Esophagus mucosa (tissue), 1 donor: ENCODE measurements at places on chromosomes 11 and 22. TPM values are rescaled to one million over a fixed set of nuclear protein-coding genes. Genes with fewer than 3 reads are reported as not detected.
A peak's percentile ranks its signal among the peaks of the same experiment; 100 is the strongest.

DNA sequence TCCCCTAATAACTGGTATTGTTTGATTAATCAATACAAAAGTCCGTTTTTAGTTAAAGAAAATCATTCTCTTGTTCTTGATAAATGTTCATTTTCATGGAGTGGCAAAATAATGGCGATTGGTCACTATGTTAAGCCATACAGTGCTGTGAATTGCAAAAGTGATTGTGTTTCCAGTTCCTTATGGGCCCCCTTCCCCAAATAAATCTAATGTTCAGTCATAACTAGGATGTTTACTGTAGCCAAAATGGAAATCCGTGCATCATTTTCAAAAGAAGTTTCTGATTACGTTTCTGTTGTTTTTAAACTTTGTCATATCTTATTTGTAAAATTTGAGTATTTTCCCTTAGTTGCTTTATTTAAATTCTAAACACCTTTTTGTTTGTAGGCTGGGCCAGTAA is 845 bp downstream of the RBM7 start:
- no peak for ATAC-seq

DNA sequence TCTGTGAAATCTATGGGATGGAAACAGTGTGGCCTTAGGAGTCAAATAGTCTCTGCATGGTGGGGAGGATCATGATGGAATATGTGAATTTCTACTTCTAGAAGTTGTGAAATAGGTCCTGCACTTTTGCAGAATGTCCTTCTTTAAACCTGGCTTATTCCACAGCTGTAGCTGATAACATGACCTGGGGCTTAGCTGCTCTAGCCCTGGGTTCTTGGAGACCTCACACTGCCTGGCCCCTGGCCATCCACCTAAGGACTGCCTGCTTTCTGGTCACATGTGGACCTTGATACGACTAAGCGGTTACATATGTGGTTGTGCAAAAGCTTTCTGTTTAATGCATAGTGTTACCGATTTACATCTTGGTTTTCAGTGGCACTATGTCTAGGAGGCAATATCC is 88.2 kb downstream of the SWAP70 start:
- no peak for ATAC-seq

GRCh38 chr22:17726006-17726927 is 48.0 kb downstream of the BID start:
- no peak for ATAC-seq

GRCh38 chr11:134313379-134313778 is 18.4 kb upstream of the GLB1L2 start:
- ATAC-seq = no peak

GRCh38 chr11:130150790-130151189 is 8.8 kb upstream of the ST14 start:
- no peak for ATAC-seq

Gene ACR
- 0.40 TPM for total RNA-seq

Gene TOM1
- total RNA-seq = 88.2 TPM

DNA sequence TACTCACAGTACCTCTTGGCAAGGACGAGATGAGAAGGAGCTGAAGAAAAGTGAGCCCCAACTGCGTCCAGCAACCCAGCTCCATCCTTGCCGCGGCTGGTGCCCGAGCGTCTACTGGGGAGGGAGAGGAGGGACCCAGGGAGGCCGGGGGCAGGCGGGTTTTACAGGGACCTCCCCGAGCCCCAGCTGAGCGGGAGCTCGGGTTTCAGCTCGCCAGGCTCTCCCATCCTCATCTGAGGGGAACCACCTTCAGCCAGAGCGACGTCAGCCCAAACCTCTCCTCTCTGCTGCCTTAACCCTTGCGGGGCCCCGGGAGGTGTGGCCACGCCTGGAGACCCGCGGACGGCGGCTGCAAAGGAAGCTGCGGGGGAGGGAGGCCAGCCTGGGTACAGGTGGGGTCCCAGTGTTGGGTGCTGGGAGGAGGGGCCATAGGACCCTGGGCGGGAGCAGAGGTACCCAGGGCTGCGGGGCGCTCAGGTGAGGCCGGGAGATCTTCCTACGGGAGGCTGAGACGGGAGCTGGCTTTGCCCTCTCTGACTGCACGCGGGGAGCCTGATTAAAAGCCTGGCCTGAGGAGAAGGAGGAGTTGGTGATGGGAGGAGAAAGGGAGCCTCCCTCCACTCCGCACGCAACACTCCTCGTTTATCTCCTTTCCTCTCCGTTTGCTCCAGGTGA is at the start of gene PAMR1:
Gene PAMR1 (minus strand): TSS at position 116 of the 675 bp plus-strand sequence. CDS start 31 bp downstream, at position 85.
- peak; percentile 66 for ATAC-seq

- ATAC-seq = no peak
Observed at GRCh38 chr11:34890089-34890488, 26.1 kb downstream of the APIP start.

- peak; percentile 60 for ATAC-seq
Observed at GRCh38 chr22:38239101-38239761, 33.6 kb downstream of the TMEM184B start.

DNA sequence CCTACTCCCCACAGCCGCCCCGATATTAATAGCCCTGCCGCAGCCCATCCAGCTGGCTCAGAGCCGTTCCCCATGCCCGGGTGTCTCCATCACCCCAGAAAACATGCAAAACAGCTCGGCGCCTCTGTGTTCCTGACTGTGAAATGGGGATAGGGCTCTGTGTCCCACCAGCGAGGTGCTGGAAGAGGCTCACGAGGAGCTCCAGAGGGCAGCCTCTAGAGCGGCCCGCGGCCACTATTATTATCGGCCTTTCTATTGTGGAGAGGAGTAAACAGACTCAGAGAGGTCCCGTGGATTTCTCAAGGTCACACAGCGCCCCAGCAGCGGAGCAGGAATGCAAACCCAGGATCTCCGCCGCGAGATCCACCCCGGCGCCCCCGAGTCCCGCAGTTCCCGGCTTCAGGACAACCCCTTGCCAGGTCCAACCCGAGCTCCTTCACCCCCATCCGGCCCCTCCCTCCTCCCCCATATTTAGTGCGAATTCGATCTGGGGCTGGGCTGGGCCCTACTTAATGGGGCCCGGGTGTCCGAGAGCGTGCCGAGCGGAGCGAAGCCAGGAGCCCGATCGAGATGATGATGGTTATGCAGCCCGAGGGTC is at the start of gene ACTN3:
Gene ACTN3 (plus strand): TSS at position 536 of the 598 bp plus-strand sequence. CDS start 35 bp downstream, at position 571.
- ATAC-seq = peak; percentile 1

Gene MUC6
- not detected for total RNA-seq

GRCh38 chr11:60864856-60865513 is 2.4 kb upstream of the ZP1 start:
- ATAC-seq = no peak

DNA sequence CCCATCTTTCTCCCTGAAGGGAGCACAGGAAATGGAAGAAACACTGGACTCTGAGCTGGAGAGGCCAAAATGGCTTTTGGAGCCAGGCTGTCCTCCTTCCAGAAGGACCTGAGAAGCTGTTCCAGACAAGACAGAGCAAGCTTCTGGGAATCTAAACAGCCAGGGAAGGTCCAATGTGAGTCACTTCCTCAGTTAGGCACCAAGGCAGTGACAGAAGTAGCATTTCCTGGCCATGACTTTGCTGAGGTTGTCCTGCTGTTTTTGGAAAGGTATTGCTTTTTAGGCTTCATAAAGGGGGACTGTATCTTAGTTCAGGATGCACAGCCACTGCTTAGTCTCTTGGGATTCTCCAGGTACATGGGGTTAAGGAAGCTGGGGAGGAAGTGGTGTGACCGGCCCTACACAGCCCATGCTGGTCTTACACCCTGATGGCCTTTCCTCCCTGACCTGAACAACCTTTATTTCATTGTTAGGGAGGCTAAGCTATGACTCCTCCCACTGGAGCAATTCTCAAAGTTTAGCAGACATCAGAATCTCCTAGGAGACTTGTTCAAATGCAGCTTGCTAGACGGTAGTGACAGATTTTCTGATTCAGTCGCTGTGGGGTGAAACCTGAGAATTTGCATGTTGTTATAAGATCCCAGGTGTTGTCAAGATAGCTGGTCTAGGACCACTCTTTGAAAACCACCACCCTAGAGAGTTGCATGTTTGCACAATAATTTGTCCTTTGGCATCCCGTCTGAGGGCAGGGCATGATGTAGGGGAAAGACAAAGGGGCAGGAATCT is 6.8 kb upstream of the INSC start:
- ATAC-seq = peak; percentile 21

DNA sequence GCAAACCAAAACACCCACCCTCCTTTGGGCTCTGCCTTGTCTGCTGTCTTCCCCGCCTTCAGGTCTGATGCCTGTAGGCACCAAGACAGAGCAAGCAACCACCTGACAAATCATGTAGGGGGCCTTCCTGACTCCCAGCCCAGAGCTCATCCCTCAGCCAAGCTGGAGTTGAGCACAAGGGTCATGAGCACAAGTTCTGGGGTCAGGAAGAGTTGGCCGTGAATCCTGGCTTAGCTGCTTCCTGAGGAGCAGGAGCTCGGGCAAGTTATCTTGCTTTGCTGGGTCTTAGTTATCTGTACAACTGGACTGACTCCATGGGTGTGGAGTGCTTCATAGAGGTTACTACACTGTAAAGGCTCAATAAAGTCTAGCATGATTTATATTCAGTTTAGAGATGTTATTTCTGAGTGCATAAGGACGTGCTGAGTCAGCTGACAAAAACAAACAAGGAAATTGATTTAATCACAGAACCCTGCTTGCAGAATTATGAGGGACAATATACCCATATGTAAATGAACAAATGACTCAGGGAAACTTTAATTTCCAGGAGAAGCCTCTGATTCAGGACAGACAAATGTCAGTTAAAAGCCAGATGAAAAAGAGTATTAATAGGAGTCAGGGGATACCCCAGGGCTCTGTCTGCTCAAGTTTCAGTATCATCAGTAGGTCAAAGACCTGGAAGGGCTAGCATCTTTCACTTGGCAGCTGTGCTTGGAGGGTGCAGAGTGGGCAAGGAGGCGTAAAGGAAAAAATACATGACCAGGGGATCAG is 15.0 kb upstream of the APOA1 start:
- peak; percentile 93 for ATAC-seq

GRCh38 chr11:62726156-62726914 is 922 bp downstream of the HNRNPUL2 start:
- no peak for ATAC-seq

- no peak for ATAC-seq
Observed at GRCh38 chr11:108580645-108581044, 12.9 kb downstream of the EXPH5 start.

DNA sequence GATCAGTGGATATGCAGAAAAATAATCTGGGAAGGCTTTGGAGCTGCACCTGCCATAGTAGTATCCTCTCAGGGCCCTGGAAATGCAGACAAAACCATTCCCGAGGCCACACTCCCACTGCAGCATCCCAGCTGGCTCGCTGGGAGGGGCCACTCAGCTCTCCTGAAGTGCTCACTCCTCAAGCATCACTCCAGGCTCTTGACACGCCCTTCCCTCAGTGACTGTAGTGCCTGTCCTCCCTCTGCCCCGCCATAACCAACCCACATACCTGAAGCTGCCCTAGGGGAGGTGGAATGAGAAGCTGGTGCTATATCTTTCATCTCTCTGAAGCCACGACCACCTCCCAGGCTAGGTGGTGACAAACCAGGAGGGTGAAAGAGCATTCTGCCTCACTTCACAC is 4.8 kb downstream of the DSCAML1 start:
- ATAC-seq = no peak

DNA sequence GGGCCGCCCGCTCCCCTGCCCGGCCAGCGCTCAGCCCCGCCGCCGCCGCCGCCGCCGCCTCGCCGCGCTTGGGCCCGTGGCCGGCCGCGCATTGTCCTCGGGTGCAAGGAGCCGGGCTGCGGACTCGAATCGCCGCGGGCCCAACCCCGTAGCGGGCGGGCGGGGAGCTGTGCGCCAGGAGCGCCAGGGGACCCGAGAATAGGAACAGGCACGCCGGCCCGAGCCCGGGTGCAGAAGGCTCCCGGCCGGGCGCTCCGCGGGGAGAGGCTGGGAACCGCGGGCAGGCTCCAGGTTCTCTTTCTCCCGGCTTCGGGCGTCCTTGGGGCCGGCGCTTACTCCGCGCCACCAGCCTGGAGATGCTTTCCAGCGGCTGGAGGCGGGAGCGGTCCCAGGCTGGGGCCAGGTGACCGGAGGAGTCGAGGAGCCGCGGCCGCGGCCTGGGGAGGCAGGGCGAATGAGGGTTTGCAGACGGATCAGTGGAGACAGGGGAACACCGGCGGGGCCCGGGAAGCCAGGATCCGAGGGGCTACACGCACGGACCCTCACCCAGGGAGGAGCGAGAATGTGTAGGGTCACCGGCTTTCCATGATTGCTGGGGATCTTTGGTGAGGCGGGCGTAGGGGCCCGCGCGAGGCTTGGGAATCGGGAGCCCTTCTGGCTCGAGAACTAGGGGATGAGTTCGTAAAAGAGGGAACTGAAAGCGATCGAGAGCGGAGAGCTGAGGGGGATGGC is 726 bp downstream of the PKNOX2 start:
- peak; percentile 42 for ATAC-seq

DNA sequence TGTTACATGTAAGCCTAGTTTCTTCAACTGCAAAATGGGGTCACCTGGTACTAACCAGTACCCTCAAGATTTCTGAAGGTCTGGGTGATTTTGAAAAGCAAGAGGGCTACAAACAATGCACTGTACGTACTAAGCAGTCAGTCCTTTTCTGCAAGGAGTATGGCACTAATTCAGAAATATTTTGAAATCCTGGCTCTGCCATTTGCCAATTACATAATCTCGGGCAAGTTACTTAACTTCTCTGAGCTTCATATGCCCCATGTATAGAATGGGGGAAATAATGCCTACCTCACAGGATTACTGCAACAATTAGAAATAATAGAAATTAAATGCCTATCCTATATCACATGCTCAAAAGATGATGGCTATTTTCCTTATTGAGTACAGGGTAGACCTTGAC is 60.7 kb upstream of the CCDC89 start:
- ATAC-seq = no peak

GRCh38 chr11:129040934-129041333 is 98.3 kb upstream of the TP53AIP1 start:
- no peak for ATAC-seq

Gene CCDC116
- not detected for total RNA-seq

Gene MMP1
- total RNA-seq = 3.5 TPM

Gene OTOG
- not detected for total RNA-seq

DNA sequence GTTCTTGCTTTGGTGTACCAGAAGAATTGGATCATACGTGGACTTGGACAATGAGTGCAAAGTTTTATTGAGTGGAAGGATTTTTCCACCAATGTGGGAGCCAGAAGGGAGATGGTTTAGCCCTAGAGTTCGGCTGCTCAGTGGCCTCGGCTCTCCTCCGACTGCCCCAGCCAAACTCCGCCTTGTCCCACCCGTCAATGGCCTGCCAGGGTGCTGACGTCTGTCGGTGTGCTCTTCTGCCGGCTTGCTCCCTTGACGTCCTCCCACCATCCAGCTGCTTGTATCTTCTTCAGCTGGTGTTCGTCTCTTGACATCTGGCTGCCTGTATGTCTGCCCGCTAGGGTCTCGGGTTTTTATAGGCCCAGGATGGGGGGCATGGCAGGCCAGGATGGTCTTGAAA is 154.8 kb downstream of the APOL5 start:
- no peak for ATAC-seq

DNA sequence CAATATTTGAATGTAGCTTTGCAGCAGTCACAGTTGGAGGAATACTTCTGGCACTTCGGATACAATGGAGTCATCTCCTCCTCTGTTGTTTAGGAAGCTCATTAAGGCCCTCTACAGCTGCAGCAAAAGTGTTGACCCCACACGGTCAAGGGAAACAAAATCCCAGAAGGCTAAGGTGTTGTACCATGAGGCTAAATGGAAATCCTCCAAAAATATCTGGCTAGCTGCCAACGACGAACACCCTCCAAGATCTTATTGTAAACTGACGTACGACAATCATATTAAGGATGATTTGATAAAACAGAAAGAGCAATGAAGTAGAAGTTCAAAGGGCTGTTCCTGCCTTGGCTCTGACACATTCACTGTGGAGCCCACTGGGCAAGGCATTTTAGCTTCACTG is 4.0 kb downstream of the POGLUT3 start:
- no peak for ATAC-seq
